Ureter (tissue), 1 donor: ENCODE measurements at places on chromosomes 1 and 21. TPM values are rescaled to one million over a fixed set of nuclear protein-coding genes. Genes with fewer than 3 reads are reported as not detected.

SEMA4A gene
- 49.3 TPM for total RNA-seq

ADGRL2 gene
- total RNA-seq, result 41.9 TPM

LRRC3 gene
- total RNA-seq, result 3.8 TPM

CFHR1 gene
- 2.3 TPM for total RNA-seq

NBPF4 gene
- total RNA-seq, result 0.34 TPM

YY1AP1 gene
- 91.7 TPM for total RNA-seq

PCP4L1 gene
- 66.5 TPM for total RNA-seq

BGLAP gene
- 2.2 TPM for total RNA-seq

AIRE gene
- total RNA-seq, result not detected

SMPDL3B gene
- 0.83 TPM for total RNA-seq

SPRR2G gene
- total RNA-seq, result not detected

KRTAP15-1 gene
- total RNA-seq, result not detected

TAS1R1 gene
- total RNA-seq, result not detected

NECTIN4 gene
- total RNA-seq, result 75.6 TPM

VPS45 gene
- total RNA-seq, result 56.4 TPM

EPHA2 gene
- total RNA-seq, result 58.9 TPM

DNA sequence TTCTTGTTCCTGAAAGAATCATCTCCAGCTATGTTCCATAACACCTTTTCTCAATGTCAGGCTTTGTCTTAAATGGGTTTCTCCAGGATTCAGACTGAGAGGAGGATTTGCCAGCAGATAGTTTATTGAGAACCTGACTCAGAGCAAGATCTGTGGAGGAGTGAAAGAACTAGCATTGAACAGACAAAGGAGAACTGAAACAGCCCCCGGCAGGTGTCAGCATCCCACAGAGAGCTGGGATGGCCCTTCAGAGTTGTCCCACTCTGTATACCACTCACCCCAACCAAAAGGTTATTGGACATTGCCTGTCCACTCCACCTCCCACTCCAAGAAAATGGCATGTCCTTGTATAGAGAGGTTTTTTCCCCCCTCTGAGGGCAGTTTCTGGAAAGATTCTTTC, 270.7 kb downstream of the PAPPA2 start:
- DNase-seq, result no peak

DNA sequence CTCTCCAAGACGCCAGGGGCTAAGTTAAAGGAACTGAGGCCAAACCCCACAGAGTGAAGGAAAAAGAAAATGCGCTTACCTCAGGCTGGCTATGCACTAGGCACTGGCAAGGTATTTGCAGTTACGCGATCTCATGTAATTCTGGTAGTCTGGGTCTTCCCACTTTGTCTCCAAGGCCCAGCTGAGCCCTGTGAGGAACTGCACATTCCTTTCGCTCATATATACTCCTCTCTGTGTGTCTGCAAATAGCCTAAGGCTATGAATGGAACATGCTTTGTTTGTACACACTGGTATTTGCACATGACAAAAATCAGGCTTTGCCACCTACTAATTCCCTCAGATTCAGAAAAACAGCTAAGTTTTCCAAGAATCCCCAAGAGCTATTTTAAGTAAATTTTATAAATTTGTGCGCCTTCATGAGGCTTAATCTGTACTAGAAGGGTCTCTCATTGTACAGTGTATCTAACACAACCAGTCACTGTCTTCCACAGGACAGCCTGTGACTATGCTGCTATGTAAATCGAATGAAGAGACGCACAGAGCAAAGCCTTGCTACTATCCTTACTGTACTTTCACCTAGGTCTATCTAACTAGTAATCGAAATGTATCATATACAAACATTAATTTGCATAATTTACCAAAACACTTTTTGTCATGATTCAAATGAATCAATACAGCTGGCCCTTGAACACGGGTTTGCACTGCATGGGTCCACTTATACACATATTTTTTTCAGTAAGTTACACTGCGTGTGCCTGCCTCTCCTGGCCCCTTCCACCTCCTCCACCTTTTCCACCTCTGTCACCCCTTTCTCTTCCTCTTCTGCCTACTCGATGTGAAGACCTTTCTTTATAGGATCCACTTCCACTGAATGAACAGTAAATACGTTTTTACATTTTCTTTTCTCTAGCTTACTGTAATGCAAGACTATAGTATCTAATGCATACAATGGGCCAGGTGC, 87.0 kb downstream of the SIPA1L2 start:
- no peak for DNase-seq

DNA sequence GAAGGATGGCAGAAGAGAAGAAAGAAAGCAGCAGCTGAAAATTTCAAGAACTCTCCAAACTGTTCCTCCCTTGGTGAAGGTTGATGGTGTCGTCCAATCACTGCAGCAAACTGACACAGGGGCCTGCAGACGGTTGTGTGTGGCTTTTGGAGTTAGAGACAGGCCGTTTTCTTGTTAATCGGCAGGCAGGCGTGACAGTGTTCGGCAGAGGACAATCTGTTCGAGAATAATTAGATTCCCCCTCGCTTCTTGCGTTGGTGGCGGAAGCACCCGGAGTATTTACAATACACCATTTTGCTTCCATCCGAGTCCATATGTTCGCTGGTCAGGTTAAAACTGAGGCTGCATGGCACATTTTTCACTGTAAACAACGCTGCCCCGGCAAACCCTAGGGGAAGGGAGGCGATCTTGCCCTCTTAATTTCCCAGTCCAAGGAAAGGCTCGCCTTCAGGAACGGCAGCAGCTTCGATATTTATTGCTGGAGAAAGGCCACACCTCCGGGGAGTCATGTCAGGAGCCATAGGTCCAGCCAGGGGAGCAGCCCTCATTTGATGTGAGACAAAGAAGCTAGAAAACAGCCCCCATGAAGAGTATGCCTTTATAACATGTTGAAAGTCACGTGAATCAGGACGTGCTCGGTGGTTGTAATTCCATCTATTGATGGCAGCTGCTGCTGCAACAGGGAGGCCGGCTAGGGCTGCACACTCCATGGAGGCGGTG, 360.1 kb downstream of the SMYD3 start:
- DNase-seq, result no peak

- DNase-seq, result no peak
Observed at GRCh38 chr1:30902593-30903290, 5.8 kb downstream of the SDC3 start.

- DNase-seq, result no peak
Observed at GRCh38 chr1:82724246-82724645, 923.5 kb downstream of the ADGRL2 start.

DNA sequence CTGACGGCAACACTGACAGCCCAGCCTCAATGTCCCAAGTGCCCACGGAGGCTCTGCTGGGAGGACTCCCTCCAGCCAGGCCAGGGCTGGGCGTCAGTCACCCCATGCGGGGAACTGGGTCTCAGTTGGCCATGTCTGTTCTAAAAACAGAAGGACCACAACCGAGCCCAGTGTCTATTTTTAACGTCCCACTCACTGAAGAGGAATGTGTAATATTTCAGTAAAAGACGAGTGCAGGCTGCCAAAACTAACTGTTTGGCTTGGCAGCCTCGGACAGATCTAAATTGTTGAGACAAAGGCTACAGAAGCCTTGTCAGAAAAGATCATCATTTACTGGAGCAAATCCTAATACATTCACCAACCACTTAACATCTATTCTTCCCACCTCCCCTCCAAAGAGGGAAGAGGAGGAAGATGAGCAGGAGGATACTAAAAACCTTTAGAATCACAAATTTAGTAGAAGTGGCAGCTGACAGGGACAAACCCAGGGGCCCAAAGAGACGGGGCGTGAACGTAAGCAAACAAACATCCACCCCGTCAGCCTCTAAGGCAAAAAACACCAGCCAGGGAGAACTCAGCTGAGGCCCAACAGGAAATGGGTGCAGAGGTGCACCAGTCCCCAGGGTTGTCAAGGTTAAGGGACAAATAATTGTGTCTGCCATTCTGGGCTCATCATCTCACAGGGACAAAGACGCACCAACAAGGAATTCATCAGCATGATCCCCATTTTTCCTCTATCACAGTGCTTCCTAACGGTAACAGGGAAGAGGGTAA, 18.7 kb downstream of the C1orf198 start:
- peak; percentile 76 for DNase-seq

- no peak for DNase-seq
Observed at GRCh38 chr21:32442566-32443318, 30.2 kb downstream of the EVA1C start.

DNA sequence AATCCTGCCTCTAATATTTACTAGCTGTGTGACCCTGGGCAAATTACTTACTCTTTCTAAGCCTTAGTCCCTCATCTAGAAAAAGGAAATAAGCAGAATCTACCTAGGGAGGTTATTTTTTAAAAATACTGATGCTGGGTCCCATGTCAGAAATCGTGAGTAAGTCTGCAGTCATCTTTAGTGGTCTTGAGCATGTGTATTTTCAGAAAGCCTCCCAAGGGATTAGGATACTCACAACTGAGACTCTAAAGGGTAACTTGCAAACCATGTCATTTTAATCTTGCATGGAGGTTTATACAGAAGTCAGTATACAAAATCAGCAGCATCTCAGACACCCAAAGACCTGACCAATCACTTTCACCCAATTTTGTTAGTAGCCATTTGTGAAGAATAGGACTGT, 43.2 kb downstream of the DSTYK start:
- DNase-seq, result no peak

DNA sequence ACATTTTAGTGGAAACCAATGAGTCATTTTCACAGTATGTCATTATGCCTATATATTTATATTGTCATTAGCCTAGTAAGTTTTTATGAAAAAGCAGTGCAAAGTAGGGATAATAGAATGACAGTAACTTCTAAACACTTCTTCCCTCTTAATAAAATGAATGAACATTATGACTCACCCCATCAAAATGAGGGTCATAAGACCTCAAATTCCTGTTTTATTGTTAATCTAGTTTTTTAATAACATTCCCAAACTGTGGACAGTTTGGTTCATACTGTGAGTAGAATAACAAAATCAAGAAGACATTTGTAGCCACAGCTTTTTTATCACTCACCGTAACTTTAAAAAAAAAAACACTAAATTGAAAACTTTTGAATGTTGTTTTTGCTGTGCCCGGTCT, 160.5 kb downstream of the LRRC40 start:
- no peak for DNase-seq

- DNase-seq, result no peak
Observed at GRCh38 chr1:108557296-108557695, 2.6 kb upstream of the EEIG2 start.

GRCh38 chr1:150760013-150760412, 5.6 kb downstream of the CTSS start:
- no peak for DNase-seq

DNA sequence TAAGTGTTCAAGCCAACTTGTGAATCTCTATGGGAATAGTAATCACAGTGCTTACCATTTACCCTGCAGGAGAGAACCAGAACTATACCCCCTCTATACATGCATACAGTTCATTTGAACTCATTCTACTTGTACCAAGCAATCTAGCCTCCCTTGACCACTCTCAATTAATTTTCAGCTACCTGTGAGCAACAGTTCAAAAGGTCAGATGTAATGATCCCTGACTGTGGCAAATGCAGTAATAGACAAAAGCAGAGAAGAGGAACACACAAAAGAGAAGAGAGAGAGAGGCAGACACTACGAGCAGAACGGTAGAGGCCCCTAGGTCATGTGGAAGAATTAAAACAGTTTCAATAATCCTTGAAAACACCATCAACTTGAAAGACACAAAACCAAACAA, 52.8 kb downstream of the FMO4 start:
- DNase-seq, result no peak

DNA sequence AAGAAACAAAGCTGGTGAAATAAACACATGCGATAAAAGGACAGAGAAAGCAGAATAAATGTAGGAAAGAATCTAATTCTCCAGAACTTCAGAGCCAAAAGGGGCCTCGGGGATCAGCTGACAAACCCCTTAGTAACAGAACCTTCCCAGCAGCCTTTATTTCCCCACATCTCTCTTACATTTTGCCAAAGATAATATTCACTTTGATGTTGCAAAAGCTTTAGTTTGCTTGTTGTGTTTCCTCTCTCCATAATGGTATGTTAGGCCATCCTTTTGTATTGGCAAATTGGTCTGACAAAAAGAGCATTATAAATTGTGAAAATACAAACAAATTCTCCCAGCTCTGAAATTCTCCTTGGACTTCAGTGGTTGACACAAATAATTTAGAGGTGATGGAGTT, 54.9 kb downstream of the OPTC start:
- DNase-seq, result no peak

- no peak for DNase-seq
Observed at GRCh38 chr1:119477710-119478109, 29.3 kb upstream of the HSD3B1 start.

DNA sequence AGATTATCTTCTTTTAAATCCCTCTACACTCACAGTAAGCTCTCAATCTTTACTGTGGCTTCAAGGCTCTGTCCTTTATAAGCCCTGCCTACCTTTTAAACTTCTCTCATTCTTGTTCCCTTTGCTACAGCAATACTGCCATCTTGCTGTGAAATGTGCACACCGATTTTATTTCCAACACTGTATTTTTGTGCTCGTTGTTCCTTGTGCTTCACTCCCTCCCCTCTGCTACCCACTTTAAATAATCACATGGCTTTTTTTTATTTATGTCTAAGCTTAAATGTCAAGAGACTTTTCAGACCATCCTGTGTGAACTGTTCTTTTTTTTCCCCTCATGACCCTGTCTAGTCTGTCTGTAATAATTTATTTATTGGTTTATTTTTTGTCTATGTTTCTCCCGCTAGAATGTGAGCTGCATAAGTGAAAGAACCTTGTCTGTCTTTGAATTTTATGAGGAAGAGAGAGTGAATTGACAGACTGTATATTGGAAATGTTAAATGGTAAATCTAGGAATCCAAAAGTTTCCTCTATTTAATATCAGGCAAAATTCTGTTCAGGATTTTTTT, 45.7 kb downstream of the ABCD3 start:
- DNase-seq, result no peak

DNA sequence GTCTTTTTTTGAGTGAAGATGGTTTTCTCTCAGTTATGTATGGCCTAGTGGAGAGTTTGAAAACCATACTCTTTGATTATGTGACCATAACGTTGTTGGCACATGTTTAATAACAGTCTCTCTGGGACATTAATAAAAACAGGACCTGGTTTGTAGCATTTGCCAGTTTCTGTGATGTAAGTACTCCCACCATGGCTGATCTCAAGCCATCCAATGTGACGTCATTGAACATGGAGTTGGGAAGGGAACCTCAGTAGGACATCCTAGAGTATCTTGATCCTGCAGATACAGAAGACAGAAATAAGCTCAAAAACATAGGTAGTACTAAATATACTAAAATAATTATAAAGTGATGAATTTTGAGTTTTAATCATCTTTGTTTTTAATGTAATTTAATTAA, 107.0 kb downstream of the ACTL8 start:
- DNase-seq, result no peak

- DNase-seq, result peak; percentile 50
Observed at GRCh38 chr21:45551316-45551715, 9.1 kb upstream of the SLC19A1 start.
